ENCODE measurements at places on chromosomes 3 and 15. TPM values are rescaled to one million over a fixed set of nuclear protein-coding genes. Genes with fewer than 3 reads are reported as not detected.

DNA sequence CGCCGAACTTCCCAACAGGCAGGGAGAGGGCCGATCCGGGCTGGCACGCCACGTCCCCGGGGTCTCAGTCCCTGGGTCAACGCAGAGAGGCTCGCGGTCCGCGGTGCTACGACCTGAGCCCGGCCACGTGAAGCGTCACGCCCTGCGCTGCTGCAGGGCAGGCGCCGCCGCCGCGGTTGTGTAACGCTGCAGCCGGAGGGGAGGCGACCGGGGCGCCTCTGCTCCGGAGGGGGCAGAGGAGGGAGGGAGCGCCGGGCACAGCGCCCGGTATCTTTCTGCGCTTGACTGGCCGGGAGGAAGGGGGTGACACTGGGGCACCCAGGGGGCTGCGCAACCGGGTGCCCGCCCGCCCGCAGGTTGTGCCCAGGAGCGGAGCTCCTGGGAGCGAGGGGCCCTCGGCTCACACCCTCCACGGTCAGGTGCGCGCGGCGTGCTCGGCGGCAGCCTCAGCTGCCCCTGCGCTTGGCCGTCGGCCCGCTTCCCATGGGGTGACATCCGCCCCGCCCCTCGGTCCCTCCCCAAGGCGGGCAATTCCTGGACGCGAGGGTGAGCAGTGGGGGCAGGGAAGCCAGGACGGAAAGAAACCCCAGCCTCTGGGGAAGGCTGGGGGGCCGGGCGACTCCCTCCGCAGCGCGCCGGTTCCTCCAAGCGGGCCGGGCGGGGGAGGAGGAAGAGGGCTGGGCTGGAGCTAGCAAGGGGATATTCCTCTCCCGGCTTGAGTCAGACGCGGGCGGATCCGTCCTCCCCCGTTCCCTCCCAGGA, 852 bp upstream of the BHLHE40 start:
- DNase-seq, result peak; percentile 92

GRCh38 chr15:101171954-101172353, 79.9 kb downstream of the CHSY1 start:
- no peak for DNase-seq

GRCh38 chr3:9339761-9340471, 22.9 kb upstream of the THUMPD3 start:
- DNase-seq, result no peak

- DNase-seq, result no peak
Observed at GRCh38 chr3:11379824-11380701, 107.9 kb downstream of the ATG7 start.

Gene MUSTN1
- 3.3 TPM for total RNA-seq

DNA sequence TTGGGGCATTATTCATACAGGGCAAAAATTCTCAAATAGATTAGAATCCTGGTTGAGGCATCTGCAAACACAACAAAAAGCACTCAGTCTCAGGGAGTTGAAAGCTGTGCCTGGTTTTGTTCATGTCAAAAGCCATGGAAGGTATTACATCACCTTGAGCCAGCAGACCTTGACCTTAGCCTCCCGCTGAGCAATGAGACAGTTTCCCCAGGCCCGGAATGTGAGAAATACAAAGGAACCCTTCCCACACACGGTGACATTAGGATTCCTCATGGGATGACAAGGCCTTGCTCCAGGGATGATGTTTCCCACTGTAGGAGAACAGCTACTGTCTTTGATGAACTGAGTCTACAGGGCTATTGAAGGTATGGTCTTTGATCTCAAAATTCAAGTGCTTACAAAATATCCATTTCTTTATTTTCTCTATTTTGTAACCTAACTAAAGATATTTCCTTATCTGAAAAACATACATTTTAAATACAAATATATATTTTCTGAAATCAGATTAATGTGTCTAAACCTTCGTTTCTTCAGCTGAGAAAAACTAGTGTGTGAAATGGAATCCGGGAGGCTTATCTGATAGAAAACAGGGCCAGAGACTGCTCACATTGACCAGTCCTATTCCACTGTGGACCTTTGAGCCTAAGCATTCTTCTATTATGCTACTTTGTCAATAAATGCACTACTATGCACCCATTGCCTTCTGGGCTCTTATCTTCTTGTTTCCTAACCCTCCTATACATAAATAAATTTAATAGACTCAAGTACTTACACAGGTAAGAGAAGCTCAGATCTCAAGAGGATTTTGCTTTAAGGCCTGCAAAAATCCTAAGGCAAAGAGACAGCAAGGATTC, 298.2 kb downstream of the KBTBD8 start:
- no peak for DNase-seq

- DNase-seq, result no peak
Observed at GRCh38 chr15:97984157-97984556, 23.7 kb downstream of the ARRDC4 start.

GRCh38 chr3:150737874-150738679, 24.9 kb downstream of the SIAH2 start:
- DNase-seq, result peak; percentile 34

Gene GOLGA8Q
- total RNA-seq, result 2.4 TPM

Gene GRAMD2A
- total RNA-seq, result not detected

Gene LARP6
- total RNA-seq, result not detected

DNA sequence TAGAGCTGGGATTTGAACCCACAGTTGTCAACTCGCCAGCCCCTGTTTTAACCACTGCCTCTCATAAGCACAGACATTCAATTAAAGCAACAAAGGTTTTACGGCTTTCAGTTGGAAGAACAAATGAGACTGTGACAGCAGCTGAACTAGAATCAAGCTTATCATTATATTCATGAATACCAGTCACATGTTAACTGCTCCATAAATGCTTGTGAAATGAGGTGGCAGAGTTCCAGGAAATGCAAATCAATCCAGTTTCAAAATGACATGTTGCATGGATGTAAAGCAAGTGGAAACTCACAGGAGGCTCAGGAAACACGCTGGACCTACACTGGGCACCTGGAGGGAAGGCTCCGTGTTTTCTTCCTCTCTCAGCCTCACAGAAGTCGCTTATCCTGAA, 3.9 kb downstream of the GP5 start:
- no peak for DNase-seq

Gene HMG20A
- total RNA-seq, result 44.0 TPM

DNA sequence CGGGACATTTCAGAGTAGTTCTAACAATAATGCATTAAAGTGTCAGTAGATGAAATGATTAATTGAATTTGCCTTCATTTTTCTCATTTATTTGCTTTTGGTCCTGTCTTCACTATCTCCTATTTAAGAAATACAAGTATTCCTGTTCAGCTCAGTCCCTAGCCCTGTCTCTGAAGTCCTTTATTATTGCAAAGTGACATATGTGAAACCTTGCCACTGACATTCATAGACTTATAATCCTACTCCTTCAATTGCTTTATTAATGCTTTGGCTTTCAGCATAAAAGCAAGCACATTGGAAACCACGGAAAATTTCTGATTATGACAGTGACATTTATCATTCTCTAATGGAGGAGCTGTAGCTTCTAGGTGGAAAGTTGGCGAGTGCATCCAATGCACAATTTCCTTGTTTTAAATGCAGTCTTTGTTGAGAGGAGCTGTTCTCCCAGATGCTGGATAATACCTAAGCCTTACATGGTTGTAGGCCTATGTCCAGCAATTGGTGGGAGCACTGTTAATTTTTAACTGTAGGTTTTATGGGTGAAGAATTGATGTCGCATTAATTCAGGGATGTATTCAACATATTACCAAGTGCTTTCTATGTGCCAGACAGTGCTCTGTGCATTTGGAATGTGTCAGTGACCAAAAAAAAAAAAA, 337.8 kb downstream of the FEZF2 start:
- no peak for DNase-seq

DNA sequence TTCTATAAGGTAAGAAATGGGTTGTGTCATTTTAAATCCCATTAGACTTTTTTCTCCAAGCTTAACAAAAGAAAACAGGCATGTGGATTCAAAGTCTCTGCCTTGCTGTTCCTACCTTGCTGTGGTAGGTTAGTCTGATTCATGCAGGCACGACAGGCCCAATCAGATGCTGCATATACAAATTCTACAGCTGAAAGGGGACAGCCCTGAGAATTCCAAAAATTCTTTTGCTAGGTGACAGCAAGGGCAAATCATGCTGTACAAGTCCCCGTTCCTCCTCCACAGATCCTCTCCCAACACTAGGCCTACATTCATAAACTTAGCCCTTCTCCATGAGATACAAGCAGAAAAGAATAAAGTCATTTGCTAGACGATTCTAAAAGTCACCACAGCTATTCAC, 161.2 kb upstream of the THBS1 start:
- no peak for DNase-seq
